HS-27A (cell line): ENCODE measurements at places on chromosomes 11 and 22.
A peak's percentile ranks its signal among the peaks of the same experiment; 100 is the strongest.

- no peak for DNase-seq
These were observed 120.7 kb upstream of the TOP3B start for GRCh38 chr22:22103078-22103875.

DNA sequence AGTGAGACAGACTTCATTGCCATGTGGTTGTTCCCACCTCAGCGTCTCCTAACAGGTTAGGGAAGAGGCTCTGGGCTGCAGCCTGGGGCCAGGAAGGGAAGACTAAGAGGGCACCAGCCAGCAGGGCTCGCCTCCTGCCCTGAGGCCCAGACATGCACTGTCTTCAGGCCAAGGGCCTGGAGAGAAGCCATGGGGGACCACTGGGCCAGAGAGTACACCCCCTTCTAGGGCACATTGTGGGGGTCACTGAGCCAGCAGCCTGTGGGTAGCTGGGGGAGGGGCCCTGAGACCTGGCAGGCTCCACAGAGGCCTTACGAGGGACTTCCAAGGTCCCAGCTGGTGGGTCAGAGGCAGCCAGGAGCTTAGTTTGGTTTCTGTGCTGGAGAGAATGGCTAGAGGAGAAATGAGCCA lies 25.0 kb upstream of the MYRF start:
- DNase-seq, result no peak

- DNase-seq, result no peak
These were observed 106.3 kb upstream of the CARD18 start for GRCh38 chr11:105245781-105246315.

DNA sequence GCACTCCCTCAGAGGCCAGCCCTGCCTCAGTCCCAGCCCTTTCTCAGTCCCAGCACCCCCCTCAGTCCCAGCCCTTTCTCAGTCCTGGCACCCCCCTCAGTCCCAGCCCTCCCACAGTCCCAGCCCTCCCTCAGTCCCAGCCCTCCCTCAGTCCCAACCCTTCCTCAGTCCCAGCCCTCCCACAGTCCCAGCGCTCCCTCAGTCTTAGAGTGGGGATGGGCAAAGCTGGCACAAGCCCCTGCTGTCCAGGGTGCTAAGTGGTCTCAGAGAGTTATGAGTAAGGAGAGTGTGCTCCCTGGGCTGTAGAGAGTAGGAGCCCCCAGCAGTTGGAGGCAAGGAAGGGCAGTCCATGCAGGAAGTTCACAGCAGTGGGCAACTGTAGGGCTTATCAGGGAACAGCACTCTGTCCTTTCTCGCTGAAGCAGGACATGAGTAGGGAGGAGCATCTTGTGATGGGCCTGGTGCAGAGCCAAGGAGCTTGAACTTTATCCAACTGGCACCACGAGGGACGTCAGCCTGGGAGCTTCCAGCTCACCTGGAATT lies 51.4 kb upstream of the CRYBB3 start:
- DNase-seq, result no peak

DNA sequence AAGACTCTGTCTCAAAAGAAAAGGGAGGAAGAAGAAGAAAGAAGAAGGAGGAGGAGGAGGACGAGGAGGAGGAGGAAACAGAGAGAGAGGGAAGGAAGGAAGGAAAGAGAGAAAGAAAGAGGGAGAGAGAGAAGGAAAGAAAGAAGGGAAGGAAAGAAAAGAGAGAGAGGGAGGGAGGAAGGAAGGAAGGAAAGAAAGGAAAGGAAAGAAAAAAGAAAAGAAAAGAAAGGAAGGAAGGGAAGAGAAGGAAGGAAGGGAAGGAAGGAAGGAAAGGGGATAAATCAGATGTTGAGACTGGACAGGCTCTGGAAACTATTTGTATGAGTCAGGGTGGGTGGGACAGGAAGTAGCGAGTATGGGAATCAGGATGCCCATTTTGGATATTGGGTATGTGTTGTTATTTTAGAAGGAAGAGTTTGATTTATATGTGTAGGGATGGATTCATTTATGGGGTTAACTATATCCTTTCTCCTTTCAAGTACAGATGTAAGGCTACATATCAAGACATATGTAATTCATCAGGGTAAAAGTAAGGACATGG lies 6.0 kb upstream of the RPL3 start:
- no peak for DNase-seq

GRCh38 chr11:80136991-80137390 lies 696.2 kb upstream of the TENM4 start:
- peak; percentile 80 for DNase-seq
